ENCODE measurements at places on chromosomes 11 and 22. TPM values are rescaled to one million over a fixed set of nuclear protein-coding genes. Genes with fewer than 3 reads are reported as not detected.

Gene SCN4B
- 30.5 TPM for total RNA-seq

DNA sequence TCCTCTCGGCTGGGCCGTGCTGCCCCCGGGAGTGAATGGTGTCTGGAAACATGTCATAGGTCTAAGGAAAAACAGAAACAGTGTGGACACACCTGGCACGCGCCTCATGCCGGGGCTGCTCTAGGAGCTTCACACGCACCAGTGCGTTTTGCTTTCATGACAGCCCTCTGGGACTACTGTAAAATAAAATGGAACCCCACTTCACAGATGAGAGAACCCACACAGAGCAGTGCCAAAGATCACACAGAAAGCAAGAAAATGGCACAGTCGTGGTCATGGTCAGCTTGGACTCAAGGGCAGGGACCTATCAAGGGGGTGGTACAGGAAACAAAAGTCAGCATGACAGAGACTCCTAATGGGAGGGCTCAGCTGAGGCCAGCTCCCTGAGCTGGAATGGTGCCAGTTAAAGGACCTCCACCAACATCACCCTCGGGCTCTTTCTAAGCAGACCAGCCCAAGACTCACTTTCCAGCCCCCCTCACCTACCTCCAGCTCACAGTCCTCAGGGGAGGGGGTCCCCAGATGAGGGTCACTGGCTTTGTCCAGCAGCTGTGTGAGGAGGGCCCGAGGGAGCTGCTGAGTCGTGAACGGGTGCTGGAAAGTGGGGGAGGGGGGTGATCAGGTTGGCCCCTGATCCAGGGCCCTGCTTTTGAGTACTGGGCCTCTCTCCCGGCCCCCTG is 3.3 kb downstream of the MAP4K2 start:
- H3K4me3 ChIP-seq: no peak overlapping the region
- no peak for DNase-seq
- peak overlapping the region; percentile 33 for H3K27ac ChIP-seq
- peaks cover 32% of the 10 kb centered on the region for H3K4me1 ChIP-seq
- no peaks in the 10 kb centered on the region for H3K27me3 ChIP-seq

DNA sequence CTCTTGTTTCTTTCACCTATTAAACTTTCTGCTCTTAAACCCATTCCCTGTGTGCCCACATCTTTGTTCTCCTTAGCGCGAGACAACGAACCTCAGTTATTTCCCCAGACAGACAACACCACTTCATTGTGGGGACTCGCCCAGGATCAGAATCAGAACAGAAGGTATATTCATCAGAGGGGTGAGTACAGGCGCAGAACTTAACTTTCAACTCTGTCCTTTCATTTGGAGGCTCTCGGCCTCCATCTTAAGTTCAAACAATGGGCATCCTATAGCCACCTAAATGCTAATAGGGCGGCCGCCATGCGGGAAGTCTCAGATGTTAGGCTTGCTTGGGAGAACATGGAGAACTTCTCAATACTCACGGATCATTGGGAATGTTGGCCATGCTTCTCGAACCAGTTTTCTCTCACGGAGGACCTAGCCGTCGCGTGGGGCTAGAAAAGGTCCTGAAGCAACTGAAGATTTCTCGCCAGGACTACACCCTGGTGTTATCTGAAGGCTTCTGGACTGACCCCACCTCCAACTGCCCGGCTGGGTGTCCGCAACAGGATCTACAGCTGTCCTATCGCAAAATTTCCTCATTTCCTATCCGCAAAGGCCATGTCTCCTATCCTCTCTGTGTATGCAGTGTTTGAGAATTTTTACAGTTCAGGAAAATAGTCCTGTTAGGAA is 13.4 kb upstream of the HYLS1 start:
- H3K36me3 ChIP-seq: no peaks in the 10 kb centered on the region
- no peaks in the 10 kb centered on the region for H3K27me3 ChIP-seq
- peaks cover 4% of the 10 kb centered on the region for H3K4me1 ChIP-seq
- no peak overlapping the region for H3K27ac ChIP-seq

DNA sequence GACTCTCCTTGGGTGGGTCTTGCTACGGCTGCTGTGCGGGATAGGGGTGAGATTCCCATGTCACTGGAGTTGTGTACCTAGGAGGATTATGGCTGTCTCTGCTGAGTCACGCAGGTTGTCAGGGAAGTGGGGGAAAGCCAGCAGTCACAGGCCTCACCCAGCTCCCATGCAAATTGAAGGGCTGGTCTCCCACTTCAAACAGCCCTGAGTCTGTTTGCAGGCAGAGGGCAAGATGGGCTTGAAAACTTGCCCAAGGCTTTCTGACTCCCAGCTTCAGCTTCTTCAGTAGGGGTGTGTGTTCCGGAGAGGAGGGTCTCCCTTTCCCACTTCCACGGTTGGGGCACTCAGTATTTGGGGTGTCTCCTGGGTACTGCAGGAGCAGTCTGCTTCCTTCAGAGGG is 10.9 kb upstream of the SC5D start:
- no peak overlapping the region for H3K27ac ChIP-seq
- H3K36me3 ChIP-seq: no peaks in the 10 kb centered on the region
- H3K4me3 ChIP-seq: no peak overlapping the region
- H3K27me3 ChIP-seq: no peaks in the 10 kb centered on the region
- H3K4me1 ChIP-seq: no peaks in the 10 kb centered on the region

DNA sequence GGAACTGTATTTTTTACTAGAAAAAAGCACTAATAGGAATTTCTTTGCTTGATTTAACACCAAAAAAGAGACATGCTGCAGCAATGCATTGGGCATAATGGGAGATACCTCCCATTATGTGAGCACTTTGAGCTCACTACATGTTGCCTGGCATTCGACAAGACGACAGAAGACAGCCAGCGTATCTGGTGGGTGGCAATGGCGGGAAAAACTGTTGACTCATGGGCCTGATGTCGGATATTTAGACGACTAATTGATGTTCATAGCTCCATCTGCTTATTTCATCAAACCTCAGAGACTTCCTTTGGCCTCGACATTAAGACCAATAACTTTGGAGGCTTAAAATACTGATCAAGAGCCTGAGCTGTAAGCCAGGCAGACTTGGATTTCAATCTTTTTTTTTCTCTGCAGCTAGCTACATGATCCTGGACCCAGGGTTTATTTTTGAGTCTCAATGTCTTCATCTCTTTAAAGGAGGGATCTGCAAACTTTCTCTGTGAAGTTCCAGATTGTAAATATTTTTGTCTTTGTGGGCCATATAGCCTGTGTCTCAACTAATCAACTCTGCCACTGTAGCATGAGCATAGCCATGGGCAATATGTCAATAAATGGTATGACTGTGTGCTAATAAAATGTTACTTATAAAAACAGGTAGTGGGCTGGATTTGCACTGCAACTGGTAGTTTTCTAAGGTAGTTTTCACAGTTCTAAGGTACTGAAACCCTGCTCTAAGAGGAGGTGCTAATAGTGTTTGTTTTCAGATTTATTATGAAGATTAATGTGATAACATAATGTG is 375.1 kb downstream of the METTL15 start:
- no peak for DNase-seq
- H3K36me3 ChIP-seq: no peaks in the 10 kb centered on the region
- H3K4me3 ChIP-seq: no peak overlapping the region
- H3K27ac ChIP-seq: no peak overlapping the region
- H3K4me1 ChIP-seq: no peaks in the 10 kb centered on the region
